Suprapubic skin (tissue), 4 donors: ENCODE measurements at places on chromosomes 13 and 19.

- DNase-seq, result no peak
Measured at GRCh38 chr19:31041461-31041860, 307.8 kb downstream of the TSHZ3 start.

GRCh38 chr13:58087566-58087965, 456.0 kb downstream of the PCDH17 start:
- DNase-seq, result no peak

- DNase-seq, result no peak
Measured at GRCh38 chr19:54305141-54305540, 7.8 kb downstream of the LILRA5 start.

DNA sequence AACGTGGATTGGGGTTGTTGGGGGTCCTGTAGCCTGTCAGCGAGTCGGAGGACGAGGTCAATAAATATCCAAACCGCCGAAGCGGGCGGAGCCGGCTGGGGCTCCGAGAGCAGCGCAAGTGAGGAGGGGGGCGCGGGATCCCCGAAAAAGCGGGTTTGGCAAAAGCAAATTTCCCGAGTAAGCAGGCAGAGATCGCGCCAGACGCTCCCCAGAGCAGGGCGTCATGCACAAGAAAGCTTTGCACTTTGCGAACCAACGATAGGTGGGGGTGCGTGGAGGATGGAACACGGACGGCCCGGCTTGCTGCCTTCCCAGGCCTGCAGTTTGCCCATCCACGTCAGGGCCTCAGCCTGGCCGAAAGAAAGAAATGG, 754 bp upstream of the SIX5 start:
- DNase-seq, result peak; percentile 80

DNA sequence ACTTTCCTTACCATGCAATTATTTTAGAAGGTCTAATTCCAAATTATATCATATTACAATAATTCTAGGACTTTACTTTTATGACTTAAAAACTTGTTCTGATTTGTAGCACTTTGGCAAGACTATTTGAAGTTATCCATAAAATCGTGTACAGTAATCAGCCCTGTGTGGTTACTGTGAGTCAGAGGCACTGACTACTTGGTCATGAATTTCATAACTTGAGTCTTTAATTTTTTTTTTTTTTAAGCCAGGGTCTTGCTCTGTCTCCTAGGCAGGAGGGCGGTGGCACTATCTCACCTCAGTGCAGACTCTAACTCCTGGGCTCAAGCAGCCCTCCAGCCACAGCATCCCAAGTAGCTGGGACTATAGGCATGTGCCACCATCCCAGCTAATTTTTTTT, 1319.2 kb upstream of the SLC10A2 start:
- no peak for DNase-seq

DNA sequence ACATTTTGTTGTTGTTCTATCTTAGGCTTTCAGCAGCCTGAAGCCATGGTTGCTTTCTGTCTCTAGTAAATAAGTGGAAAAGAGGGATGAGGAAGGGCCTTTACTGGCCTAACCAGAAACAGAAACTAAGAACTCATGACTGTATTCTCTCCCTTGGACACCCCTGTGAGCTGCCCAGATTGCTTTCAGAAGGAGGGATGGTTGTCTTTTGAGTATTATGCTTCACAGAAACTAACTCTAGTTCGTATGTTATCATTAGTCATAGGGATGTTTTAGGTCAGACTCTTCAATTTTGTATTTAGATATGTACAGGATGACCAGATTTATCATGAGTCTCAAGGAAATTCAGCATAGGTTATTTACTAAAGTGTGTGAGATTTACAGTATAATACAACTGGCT, 17.5 kb downstream of the BORA start:
- DNase-seq, result no peak

GRCh38 chr13:28558567-28558966, 63.6 kb upstream of the FLT1 start:
- DNase-seq, result no peak
